Stimulated activated CD4-positive, alpha-beta T cell treated with anti-CD3 and anti-CD28 coated beads, Interleukin-4, amount 100 ng/mL, for 4 hours (primary cell): ENCODE measurements at places on chromosomes 6 and 20.

GRCh38 chr6:118869350-118869749, 24.6 kb upstream of the ASF1A start:
- no peak for DNase-seq

DNA sequence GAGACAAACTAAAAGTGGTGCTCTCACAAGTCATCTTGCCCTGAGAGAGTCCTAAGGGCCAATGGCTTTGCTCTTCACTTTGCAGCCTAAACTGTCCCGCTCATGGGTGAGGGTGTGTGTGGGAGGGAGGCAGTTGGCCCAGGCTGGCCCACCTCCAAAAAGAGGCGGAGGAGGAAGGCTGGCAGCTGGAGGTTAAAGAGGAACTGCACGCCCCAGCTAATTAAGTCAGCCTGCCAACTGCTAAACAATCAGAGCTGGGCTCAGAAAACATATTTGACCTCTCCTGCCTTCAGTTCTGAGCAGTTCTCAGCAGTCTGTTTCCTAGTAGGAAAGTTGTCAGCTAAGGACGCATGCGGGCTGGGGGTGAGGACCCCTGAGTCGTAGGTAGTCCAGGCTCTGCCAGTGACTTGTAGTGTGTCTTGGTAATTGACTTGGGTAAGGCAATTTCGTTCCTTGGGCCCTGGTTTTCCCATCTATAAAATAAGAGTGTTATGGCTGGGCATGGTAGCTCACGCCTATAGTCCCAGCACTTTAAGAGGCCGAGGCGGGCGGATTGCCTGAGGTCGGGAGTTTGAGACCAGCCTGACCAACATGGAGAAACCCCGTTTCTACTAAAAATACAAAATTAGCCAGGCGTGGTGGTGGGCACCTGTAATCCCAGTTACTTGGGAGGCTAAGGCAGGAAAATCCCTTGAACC, 17.0 kb downstream of the GSS start:
- DNase-seq: no peak

GRCh38 chr6:161104966-161105365, 113.4 kb downstream of the MAP3K4 start:
- DNase-seq: no peak

- no peak for DNase-seq
These were observed 9.6 kb upstream of the SLC2A10 start for GRCh38 chr20:46699651-46700359.

GRCh38 chr20:13436530-13436929, 202.2 kb downstream of the TASP1 start:
- DNase-seq: no peak

DNA sequence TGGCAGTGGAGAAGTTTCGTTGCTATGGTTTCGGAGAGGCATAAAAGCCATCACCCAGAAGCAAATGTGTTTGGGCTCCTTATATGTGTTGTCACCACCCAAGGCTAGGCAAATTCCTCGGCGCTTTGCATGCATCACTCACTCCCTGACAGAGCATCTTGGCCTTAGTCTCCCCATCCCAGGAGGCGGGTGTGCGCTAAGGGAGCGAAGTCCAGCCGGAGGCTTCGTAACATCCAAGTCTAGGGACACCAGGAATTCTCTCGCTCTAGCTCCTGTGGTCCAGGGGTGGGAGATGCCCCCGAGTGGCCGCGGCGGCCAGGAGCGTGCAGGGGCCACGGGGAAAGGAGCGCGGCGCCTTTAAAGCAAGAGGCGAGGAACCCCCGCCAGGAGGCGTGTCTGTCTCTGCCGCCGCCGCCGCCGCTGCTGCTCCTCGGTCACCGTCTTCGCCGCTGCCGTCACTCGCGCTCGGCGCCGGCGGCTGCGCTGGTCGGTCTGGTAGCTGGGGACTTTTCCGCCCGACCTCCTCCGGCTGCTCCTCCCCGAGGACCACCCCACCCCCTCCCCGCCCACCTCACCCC, at the start of gene GRIK2:
GRIK2 (plus strand) TSS at position 458 of the 578 bp plus-strand sequence.
- DNase-seq: no peak

DNA sequence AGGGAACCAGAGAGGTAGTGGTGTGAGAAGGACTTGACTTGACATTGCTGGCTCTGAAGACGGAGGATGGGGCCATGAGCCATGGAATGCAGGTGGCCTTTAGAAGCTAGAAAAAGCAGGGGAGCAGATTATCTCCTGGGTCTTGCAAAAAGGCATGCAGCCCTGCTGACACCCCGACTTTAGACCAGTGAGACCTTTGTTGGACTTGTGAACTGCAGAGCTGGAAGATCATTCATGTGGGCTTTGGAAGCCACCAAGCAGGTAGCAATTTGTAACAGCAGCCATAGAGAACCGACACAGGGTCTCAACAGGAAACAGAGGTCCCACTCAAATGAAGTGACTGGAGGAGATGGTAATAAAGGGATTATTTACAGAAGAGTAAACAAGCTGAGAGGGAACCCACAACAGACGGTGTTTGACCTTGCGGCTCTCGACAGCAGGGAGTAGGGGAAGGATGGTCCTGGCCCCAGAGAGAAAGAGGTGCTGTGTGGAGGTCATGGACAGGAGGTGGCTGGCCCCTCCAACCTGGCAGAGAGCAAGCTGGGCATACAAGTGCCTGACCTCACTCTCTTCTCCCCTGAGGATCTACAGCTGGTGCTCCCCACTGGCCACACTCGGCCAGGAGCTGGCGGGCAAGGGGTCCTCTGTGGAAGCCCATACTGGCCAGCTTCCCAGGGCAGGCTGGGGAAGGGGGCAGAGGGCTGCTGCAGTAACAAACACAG, 43.9 kb downstream of the SLC22A23 start:
- DNase-seq: no peak

DNA sequence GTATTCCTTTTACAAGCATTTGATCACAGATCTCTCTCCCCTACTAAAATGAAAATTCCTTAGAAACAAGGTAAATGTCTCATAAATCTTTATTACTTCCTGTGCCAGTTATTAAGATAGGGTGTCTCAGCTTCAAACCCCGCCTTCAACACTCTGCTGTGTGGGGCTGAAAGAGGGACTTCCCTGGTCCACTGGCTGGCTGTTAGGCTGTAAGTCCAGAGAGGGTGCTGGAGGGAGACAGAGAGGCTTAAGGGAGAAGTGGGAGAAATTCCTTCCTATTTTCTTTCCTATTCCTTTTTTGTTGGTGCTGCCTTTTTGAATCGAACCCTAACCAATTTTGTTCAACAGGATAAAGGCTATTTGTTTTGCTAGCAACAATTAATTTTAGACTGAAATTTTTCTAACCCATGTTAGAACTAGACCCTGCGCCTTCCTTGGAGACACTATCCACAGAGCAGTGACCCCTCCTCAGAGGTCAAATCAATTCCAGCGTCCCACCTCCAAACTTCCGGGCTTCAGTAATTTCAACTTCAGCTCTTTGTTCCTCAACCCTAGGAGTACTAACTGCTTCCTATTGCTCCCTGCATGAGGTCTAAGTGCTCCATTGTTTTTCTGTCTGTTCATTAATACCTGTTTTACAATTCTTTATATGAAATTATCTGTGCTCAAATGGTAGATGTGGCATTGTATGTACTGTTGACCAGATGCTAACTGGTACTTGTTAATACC, 207.5 kb upstream of the OPRM1 start:
- DNase-seq: no peak

DNA sequence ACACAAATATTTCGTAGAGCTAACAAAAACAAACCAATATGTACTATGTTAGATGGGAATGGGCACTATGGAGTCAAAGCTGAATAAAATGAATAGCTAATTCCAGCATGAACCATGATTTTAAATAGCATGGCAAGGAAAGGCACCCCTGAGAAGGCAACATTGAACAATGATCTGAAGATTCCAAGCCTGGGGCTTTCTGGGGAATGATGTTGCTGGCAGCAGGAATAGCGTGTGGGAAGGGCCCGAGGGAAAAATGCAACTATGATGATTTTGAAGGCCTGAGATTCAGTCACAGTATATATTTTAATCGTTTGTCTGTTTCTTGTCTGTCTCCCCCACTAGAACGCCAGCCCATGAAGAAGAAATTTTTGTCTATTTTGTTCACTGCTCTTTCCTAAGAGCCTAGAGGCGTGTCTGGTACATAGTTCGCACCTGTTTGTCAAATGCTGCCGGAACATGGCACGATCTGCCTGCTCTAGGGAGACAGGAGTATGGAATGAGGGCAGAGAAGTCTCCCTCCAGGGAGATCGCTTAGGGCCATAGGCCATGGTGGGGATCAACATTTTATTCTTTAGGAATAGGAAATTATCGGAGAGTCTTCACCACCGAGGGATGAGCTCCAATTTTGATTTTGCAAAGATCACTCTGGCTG, 84.8 kb upstream of the EYA2 start:
- DNase-seq: no peak

GRCh38 chr20:63967330-63968135, 2.2 kb downstream of the ZNF512B start:
- no peak for DNase-seq

DNA sequence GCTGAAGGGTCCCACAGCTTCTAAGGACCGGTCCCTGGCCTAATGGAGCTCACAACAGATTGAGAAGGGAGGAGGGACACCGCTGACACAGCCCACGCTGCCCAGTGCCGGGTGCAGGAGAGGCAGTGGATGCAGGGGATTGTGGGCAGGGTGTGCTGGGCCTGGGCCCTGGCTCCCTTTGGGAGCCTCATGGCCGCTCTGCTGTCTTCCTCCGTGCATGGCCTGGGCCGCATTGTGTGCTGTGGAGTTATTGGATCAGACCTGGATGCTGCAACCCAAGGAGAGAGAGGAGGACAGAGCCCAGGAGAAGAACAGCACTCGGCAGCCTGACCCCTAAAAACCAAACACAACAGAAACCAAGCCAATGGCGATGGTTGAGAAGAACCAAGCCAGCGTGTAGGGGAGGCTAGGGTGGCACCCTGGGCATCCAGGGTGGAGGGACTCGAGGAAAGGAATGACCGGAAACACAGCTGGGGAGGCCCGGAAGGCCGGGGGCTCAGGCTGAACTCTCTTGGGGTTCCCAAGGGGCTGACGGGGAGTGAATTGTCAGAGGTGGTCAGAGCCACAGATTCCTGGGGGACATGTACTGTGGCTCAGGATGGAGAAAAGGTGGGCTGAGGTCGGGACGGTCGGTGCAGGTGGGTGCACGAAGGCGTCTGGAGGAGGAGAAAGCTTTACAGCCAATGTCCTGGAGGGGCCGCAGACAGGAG, 41.0 kb downstream of the ERMARD start:
- DNase-seq: no peak

GRCh38 chr6:142174703-142175102, 27.6 kb downstream of the VTA1 start:
- no peak for DNase-seq

DNA sequence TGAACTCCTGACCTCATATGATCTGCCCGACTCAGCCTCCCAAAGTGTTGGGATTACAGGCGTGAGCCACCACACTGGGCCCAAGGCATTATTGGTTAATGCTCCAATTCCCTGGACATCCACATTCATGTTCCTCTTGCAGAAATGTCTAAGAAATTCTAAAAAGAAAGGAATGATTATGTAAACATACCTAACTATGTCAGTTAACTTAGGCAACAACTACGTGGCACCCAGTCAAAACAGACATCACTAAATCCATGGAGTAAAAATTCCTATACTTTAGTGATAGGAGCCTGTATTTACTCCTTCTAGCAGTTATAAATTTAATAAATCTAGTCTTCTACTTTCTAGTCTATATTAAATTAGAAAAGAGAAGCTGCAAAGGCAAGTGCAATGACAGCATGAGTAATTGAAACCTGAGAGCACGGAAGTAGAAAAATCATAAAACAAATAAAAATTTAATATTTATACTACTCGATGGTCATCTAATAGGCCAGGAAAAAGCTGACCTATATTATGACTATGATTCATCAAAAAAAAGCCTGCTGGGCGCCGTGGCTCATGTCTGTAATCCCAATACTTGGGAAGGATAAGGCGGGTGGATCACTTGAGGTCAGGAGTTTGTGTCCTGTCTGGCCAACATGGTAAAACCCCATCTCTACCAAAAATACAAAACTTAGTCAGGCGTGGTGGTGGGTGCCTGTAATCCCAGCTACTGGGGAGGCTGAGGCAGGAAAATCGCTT, 4.2 kb downstream of the AHI1 start:
- DNase-seq: no peak

DNA sequence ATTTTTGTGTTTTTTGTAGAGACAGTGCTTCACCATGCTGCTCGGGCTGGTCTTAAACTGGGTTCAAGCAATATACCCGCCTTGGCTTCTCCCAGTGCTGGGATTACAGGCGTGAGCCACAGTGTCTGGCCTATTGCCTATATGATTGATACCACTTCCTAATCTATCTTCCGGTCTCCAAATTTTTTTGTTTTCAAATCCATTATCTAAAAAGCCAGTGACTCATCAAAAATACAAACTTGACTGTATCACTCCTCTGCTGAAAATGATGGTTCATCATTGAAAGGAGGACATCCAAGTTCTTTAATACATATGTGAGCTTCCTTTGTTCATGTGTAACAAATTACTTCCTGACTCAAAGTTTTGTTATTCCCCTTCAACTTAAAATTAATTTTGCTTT, 35.5 kb downstream of the FAM8A1 start:
- DNase-seq: no peak

DNA sequence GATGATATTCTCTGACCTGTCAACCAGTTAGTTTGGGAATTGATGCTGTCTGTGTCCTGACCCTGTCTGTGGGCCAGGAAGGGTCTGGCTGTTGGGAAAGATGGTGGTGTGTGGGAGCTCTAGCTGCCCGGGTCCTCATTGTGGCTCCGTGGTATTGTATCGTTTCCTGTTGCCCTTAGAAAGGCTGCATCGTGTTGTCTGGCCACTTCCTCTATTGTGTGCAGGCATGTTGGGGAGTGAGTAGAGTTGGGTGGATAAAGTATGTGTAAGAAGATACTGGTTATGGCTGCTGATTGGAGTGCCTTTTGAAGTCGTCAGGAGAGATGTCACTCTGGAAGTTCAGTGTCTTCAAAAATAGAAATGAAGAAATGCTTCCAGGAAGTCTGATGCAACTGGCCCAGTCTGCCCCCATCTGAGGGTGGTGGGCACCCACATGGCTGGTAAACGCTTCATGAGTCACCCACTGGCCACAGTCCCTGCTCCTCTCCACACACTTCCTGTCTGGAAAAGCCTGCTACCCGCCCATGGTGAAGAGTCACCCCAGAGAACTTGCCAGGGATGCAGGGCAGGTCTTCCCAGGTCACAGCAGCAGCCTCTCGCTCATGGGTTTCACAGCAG, 27.9 kb downstream of the PPARD start:
- peak; percentile 56 for DNase-seq

DNA sequence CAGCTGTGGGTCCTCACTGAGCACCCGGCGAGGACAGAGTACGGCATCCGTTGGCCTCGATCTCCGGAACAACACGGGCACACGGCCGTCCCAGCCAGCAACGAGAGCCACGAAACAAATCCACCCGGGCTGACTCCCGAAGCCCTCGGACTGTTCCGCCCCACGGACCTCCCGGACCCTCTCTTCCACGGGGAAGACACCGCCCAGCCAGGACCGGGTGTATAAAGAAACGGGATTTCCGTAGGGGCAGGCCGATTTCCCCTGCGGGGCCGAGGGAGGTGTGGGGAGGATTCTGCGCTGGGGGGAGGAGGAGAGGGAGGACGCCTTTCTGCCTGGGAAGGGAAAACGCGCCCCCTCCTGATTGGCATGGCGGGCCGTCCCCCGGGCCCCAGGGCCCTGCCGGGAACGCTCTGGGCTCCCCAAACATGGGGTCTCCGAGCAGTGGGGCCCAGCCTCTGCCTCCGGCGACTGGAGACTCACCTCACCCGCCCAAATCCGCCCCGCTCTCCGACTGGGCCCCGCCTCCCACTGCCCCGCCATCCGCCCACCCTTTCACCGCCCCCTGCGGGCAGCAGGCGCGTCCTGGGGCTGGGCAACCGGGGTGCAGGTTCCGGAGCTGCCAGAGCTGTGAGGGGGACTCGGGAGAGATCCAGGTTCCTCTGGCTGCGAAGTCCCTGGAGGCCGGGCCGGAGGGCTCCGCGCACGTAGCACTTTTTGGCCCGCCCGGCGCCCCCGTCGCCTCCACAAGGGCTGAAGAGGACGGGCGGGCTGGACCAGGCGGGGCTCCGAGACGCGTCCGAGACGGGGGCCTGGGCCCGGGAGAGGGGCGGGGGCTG, 679 bp upstream of the PPDPF start:
- peak; percentile 54 for DNase-seq
